ENCODE measurements at places on chromosomes 2 and 18. TPM values are rescaled to one million over a fixed set of nuclear protein-coding genes. Genes with fewer than 3 reads are reported as not detected.

DNA sequence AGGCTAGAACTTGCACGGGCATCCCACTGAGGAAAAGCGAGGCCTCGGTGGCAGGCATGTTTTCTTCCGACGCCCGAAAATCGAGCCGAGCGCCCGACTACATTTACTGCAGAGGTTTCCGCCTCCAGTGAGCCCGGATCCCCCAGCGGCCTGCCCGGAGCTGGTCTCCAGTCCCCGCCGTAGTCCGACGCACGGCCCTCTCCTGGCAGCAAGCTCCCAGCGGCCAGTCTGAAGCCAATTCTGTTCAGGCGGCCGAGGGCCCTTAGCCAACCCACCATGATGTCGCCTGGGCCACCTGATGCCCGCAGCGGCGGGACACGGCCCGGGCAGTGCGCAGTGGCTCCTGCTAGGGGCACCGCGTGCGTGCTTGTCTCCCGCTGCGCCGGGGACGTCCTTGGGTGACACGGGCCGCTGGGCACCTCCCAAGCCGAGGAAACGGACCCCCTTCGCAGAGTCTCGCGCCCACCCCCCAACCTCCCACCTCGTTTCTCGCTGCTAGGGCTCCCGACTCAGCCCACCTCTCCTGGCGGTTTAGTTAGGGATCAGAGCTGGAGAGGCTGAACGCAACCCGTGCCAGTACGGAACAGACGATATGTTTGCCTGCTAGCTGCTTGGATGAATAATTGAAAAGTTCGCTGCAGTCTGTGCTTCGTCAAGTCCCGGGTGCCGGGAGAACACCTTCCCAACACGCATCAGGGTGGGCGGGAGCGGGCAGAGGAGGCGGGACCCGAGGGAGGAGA, 5.3 kb downstream of the ONECUT2 start:
- no peak for DNase-seq

Gene GPAT2
- total RNA-seq, result 6.6 TPM

GRCh38 chr2:112751451-112752197, 12.8 kb downstream of the CKAP2L start:
- DNase-seq, result peak; percentile 20

DNA sequence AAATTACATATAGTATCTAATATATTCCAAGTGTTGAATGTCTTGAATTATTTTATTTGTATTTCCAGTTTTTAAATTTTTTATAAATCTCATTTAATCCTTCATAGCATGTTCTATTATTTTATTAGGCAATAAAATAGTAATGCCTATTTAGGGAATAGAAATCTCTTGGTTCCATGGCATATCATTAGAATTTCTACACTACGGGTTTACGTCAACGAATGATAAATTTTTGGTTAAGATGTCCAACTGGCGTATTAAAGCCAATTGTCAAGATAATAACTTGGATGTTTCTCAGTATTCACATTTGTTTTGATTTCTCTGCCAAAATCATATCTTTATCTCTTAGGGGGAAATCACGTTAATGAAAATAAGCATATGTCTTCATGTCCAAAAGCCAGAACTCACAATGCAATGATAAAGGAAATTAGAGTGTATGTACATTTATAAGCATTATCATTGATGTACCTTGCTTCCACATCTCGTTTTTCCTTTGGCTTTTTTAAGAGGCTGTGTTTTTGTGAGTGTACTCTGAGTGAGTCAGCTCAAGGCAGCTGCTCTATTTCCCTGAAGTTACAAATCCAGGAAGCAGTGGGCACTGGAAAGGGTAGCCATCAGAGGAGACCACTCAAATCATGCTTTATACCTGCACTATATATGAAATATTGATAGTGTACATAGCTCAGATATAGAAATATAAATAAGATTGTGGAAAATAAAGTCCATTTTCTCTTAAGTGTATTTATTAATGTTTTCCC, 115.8 kb upstream of the PDE1A start:
- peak; percentile 78 for DNase-seq

Gene LONRF2
- total RNA-seq, result not detected

Gene HOXD10
- not detected for total RNA-seq

- DNase-seq, result no peak
Measured at GRCh38 chr2:143730953-143731260, 601.7 kb downstream of the ARHGAP15 start.
